ENCODE measurements at places on chromosomes 11 and 22. TPM values are rescaled to one million over a fixed set of nuclear protein-coding genes. Genes with fewer than 3 reads are reported as not detected.

DNA sequence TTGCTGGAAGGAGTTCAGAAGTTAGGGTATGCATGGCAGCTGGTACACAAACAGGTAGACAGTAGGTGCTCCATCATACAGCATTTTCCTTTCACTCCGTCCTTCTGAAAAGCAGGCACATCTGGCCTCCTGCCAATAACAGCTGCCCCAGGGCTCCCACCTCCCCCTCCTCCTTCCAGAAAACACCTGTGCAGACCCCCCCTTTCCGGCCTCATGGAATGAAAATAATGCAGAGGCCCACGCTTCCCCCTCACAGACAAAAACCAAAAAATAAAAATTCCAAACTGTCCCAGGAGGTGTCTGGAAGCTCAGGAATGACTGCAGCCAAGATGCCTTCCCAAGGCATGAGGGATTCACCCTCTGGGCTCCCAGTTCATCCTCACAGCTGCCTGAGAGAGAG is 185.5 kb downstream of the MN1 start:
- DNase-seq: no peak
- peaks cover 22% of the 10 kb centered on the region for H3K27me3 ChIP-seq
- H3K4me3 ChIP-seq: no peak overlapping the region
- no peak overlapping the region for H3K27ac ChIP-seq

GRCh38 chr22:41052661-41053490 is 39.5 kb upstream of the EP300 start:
- DNase-seq: no peak
- H3K36me3 ChIP-seq: no peaks in the 10 kb centered on the region
- H3K27me3 ChIP-seq: no peaks in the 10 kb centered on the region
- H3K27ac ChIP-seq: no peak overlapping the region
- H3K4me3 ChIP-seq: no peak overlapping the region
- H3K4me1 ChIP-seq: peaks cover 3% of the 10 kb centered on the region

Gene EPS8L2
- 20.2 TPM for total RNA-seq

GRCh38 chr11:77172666-77172982 is 44.6 kb downstream of the MYO7A start:
- no peaks in the 10 kb centered on the region for H3K27me3 ChIP-seq
- no peaks in the 10 kb centered on the region for H3K36me3 ChIP-seq
- no peak overlapping the region for H3K4me3 ChIP-seq
- DNase-seq: no peak

GRCh38 chr11:106311531-106312230 is 234.2 kb downstream of the AASDHPPT start:
- H3K36me3 ChIP-seq: no peaks in the 10 kb centered on the region
- H3K27me3 ChIP-seq: no peaks in the 10 kb centered on the region
- no peak overlapping the region for H3K27ac ChIP-seq
- H3K4me1 ChIP-seq: no peaks in the 10 kb centered on the region
- H3K4me3 ChIP-seq: no peak overlapping the region

GRCh38 chr11:57425565-57426438 is 1.1 kb downstream of the SLC43A3 start:
- H3K27ac ChIP-seq: peak overlapping the region; percentile 85
- peaks cover 8% of the 10 kb centered on the region for H3K27me3 ChIP-seq
- H3K36me3 ChIP-seq: peaks cover 51% of the 10 kb centered on the region
- H3K4me3 ChIP-seq: peak overlapping the region; percentile 85
- peaks cover 56% of the 10 kb centered on the region for H3K4me1 ChIP-seq
- peak; percentile 45 for DNase-seq

DNA sequence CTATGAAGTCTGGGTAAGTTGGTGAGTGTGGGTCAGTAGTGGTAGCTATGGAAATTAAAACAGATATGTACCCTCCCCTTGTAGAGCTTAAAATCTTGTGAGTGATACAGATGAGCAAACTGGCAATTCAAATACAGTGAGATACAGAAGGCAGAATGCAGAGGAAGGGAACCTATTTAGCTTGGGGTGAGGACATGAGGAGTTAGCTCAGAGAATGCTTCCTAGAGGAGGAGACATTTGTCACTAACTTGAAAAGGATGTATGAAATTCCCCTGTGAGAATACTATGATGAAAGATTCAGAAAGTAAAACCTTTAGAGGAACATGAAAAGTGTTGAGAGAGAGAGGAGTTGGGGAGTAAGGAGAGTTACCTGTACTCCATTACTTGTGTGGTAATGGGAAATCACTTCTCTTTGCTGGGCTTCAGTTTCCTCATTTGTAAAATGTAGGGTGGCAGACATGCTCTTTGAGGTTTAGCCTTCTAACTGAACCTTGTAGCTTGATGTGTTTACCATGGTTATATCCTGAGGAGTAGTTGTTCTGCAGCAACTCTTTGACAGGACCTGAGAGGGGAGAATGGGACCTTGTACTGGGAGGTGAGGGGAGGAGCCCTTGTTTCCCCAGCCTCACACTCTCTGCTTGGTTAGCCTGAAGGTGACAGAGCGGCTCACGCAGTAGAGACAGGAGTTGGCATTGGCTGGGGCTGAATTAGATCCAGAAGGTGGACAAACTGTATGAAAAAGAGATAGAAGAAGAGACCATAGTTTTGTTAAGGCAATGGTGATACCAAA is 17.9 kb downstream of the SWAP70 start:
- H3K4me3 ChIP-seq: no peak overlapping the region
- H3K27ac ChIP-seq: no peak overlapping the region
- no peaks in the 10 kb centered on the region for H3K27me3 ChIP-seq

DNA sequence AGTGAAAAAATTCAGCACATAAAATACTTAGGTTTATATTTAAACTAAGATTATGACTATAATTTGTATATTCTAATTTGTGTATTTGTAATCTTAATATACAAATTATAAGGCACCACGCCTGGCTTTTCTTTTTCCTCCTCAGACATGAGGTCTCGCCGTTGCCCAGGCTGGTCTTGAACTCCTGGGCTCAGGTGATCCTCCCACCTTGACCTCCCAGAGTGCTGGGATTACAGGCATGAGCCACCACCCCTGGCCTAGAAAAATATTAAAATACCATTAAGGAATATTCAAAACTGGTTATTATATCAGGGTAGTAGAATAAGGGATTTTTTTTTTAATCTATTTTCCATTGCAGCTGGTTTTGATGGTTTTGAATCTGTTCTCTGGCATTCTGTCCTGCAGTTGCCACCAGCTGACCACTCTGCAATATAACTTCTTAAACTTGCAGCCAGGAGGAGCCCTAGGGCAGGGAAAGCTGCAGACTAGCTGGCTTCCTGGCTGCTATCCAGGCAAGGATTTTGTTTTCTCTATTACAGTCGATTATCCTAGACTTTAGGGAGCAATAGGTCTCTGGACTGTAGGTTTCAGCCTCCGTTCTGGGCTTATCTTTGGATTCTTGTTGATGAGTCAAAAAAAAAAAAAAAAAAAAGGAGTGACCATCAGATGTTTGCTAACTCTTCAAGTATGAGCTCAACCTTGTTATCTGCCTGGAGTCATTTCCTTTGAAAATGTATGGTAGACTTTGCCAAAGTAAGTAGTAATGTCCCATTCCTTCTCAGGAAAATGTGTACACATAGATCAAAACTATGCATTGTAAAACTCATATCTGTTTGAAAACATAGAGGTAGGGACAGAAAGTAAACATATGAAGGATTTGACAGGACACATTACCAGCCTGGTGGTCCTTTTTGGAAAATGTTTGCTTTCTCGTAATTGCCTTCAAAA is 13.2 kb downstream of the POLA2 start:
- no peak overlapping the region for H3K4me3 ChIP-seq
- peaks cover 51% of the 10 kb centered on the region for H3K36me3 ChIP-seq
- no peaks in the 10 kb centered on the region for H3K27me3 ChIP-seq
- peak; percentile 49 for DNase-seq

Gene DBX1
- total RNA-seq: not detected

DNA sequence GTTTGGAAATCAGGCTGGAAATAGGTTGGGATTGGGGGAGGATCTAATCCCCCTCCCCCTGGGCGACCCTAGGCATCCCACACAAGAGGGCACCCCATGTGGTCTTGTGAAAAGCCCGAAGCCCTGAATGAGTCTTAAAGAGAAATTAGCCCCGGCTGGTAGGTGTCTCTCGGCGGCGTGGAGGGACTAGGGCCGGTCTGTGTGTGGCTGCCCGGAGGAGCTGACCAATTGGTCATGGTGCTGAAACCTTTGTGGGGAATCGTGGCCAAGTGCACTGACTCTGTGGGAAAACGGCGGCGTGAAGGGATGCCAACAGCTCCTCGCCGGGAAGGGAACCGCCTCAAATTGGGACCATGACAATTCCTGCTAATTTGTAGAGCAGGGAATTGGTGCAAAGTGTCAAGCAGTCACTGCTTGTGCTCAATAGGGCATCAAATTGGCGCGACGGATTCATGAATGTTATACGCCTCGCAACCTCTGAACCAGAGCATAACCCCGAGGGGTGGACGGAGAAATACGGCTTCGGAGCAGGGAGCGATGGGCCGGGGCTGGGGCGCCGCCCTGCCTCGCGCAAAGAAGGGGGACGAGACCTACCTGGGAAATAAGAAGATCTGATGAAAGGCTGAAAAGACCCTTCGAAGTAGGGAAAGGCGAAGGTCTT is 1.5 kb downstream of the DBX1 start:
- H3K4me3 ChIP-seq: no peak overlapping the region
- H3K27ac ChIP-seq: peak overlapping the region; percentile 20
- H3K27me3 ChIP-seq: peaks cover 89% of the 10 kb centered on the region
- H3K4me1 ChIP-seq: peaks cover 10% of the 10 kb centered on the region
- H3K36me3 ChIP-seq: peaks cover 9% of the 10 kb centered on the region
- DNase-seq: no peak

Gene CRYAB
- total RNA-seq: not detected

Gene SPTY2D1
- 34.7 TPM for total RNA-seq

Gene ANKRD49
- 31.9 TPM for total RNA-seq

Gene DYNC2H1
- 4.9 TPM for total RNA-seq

- no peak for DNase-seq
- no peaks in the 10 kb centered on the region for H3K4me1 ChIP-seq
- no peak overlapping the region for H3K4me3 ChIP-seq
- no peaks in the 10 kb centered on the region for H3K27me3 ChIP-seq
- H3K36me3 ChIP-seq: no peaks in the 10 kb centered on the region
- H3K27ac ChIP-seq: no peak overlapping the region
These were observed 412.3 kb upstream of the CHORDC1 start for GRCh38 chr11:90635151-90635550.

Gene GUCY1A2
- not detected for total RNA-seq

Gene CRACR2B
- 14.1 TPM for total RNA-seq

GRCh38 chr11:130314184-130314749 is 450 bp downstream of the ZBTB44 start:
- peaks cover 5% of the 10 kb centered on the region for H3K36me3 ChIP-seq
- H3K27ac ChIP-seq: peak overlapping the region; percentile 88
- peak overlapping the region; percentile 86 for H3K4me3 ChIP-seq

Gene SLC1A2
- not detected for total RNA-seq

DNA sequence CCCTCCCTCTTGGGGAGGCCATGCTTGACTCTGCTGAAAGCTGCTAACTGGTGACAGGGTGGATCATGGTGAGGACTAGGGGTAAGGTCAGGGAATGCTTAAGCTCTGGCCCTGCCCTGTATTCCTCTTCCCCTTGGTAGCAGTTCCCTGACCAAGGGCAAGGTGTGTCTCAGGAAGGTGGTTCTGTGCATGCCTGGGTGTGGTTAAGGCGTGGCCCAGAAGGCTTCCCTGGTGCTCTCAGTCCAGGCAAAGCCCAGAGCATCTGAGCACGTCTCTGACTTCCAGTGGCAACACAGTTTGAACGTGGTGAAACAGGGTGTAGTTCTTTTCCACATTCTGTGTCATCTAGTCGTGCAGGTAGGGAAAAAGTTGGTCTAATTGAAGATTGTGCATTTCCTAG is 53.1 kb upstream of the HORMAD2 start:
- peaks cover 5% of the 10 kb centered on the region for H3K36me3 ChIP-seq
- H3K27ac ChIP-seq: no peak overlapping the region
- no peak for DNase-seq

DNA sequence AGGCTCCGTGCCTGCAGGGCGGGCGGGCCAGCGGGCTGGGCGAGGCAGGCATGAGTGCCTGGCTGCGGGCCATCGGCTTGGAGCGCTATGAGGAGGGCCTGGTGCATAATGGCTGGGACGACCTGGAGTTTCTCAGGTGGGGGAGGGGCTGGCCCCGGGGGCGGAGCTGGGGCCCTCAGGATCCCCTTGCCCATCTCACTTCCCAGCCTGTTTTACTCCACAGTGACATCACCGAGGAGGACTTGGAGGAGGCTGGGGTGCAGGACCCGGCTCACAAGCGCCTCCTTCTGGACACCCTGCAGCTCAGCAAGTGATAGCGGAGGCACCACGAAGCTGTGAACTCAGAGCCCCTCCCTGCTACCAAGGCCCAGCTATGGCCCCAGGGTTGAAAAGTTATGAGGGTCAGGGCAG is 5.9 kb downstream of the PHOX2A start:
- peak; percentile 67 for DNase-seq
- H3K4me1 ChIP-seq: peaks cover 10% of the 10 kb centered on the region
- peaks cover 38% of the 10 kb centered on the region for H3K27me3 ChIP-seq
- H3K27ac ChIP-seq: no peak overlapping the region
- H3K36me3 ChIP-seq: peaks cover 11% of the 10 kb centered on the region

DNA sequence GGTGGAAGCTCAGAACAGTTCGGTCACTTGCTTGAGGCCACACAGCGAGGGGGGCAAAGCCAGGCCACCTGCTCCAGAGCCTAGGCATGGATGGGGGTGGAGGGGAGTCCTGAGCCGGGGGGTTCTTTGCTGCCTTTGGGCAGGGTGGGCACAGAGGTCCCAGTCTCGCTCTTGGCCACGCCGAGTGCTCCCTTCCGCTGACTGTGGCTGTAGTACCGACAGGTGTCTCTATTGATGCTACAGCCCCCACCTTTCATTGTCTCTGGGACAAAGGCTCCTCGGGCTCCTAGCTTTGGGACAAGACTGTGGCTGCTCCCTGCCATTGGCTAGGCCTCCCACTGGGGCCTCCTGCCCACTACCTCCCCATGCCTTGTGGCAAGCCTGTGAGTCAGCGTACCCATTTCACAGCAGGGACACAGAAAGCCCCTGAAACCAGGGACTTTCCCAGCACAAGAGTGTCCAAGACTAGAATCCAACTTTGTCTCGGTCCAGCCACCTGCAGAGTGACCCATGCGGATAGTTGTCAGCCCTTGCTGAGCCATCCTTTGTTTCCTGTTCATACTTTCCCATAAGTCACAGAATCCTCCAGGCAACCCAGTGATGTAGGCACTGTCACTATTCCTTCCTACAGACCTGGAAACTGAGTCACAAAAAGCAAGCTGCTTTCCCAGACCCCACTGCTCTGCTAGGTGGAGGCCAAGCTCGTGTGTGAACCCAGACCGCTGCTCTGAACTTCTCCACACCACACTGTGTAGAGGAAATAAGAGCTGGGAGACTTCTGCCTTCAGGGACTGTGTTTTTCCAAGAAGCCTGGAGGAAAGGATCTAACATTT is 17.2 kb downstream of the MYEOV start:
- H3K27ac ChIP-seq: peak overlapping the region; percentile 85
- no peaks in the 10 kb centered on the region for H3K27me3 ChIP-seq
- peaks cover 19% of the 10 kb centered on the region for H3K4me1 ChIP-seq

Gene BLID
- not detected for total RNA-seq

GRCh38 chr22:49650336-49651241 is 177.1 kb downstream of the BRD1 start:
- no peak overlapping the region for H3K4me3 ChIP-seq
- H3K27ac ChIP-seq: no peak overlapping the region
- H3K27me3 ChIP-seq: no peaks in the 10 kb centered on the region
- no peak for DNase-seq
- peaks cover 12% of the 10 kb centered on the region for H3K36me3 ChIP-seq
- H3K4me1 ChIP-seq: peaks cover 8% of the 10 kb centered on the region

- no peak overlapping the region for H3K4me3 ChIP-seq
- H3K36me3 ChIP-seq: peaks cover 3% of the 10 kb centered on the region
- DNase-seq: no peak
- H3K27me3 ChIP-seq: no peaks in the 10 kb centered on the region
- H3K27ac ChIP-seq: no peak overlapping the region
These were observed 59.9 kb upstream of the RRAS2 start for GRCh38 chr11:14418801-14419417.

Data from activated CD8-positive, alpha-beta memory T cell treated with anti-CD3 and anti-CD28 coated beads, Interleukin-2, amount 10 ng/mL, durations not matched to agents 7 days and 5 days (primary cell).